CD4-positive, alpha-beta T cell (primary cell): ENCODE measurements at places on chromosomes 7 and 10.

- H3K27me3 ChIP-seq = no peaks in the 10 kb centered on the region
- DNase-seq = no peak
Observed at GRCh38 chr10:70753026-70753663, 32.0 kb downstream of the TBATA start.

GRCh38 chr7:103712991-103713778 is 267.2 kb upstream of the SLC26A5 start:
- no peaks in the 10 kb centered on the region for H3K36me3 ChIP-seq
- no peaks in the 10 kb centered on the region for H3K27me3 ChIP-seq
- no peak overlapping the region for H3K27ac ChIP-seq
- no peaks in the 10 kb centered on the region for H3K4me1 ChIP-seq
- DNase-seq = no peak

DNA sequence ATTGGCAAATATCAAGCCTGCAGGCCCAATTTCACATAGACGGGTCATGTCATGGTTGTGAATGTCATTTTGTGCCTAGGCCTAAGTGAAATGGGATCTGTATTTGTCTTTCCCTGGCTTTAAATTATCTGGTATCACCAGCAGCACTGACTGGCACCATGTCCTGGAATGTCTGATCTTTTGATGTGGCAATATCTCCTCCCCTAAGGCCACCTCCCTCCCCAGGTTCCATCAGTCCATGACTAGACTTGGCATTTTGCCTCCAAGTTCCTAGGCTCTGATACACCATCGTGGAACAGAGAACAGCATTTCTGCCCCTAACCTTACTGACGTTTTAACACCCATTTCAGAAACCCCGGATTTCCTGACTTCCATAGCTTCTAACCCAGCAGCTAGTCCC is 513.9 kb downstream of the GALNT17 start:
- no peaks in the 10 kb centered on the region for H3K27me3 ChIP-seq
- H3K36me3 ChIP-seq = no peaks in the 10 kb centered on the region
- no peak overlapping the region for H3K4me3 ChIP-seq
- DNase-seq = no peak

DNA sequence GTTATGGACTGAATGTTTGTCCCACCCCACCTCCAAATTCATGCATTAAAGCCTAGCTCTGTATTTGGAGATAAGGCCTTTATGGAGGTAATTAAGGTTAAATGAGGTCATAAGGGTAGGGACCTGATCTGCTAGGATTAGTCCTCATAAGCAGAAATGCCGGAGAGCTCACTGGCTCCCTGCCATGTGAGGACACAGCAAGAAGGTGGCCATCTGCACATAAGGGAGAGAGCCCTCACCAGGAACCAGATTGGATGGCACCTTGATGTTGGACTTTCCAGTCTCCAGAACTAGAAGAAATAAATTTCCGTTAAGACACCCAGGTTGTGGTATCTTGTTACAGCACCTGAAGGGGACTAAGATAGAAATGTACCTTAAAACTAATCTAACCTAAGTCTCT is 816.1 kb upstream of the C7orf33 start:
- H3K4me1 ChIP-seq = no peaks in the 10 kb centered on the region
- H3K27me3 ChIP-seq = no peaks in the 10 kb centered on the region
- no peak for DNase-seq
- H3K27ac ChIP-seq = no peak overlapping the region

DNA sequence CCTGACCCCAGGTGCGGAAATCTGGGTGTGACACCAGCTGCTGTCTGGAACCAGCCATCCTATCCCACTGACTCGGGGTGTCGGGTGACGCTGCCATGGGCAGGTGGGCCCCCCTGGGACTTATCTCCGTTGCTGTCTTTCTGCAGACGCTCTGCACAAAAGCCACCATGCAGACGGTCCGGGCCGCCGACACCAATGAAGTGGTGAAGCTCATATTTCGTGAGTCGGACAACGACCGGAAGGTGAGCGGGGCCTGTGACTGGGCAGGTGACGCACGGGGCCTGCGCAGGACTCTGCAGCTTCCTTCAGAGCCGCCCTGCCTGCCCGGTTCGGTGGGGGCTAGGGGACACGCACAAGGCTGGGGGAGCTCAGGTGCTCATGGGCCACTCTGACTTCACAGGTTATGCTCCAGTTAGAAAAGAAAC is 36.6 kb downstream of the NKX6-2 start:
- H3K27me3 ChIP-seq = no peaks in the 10 kb centered on the region
- H3K4me3 ChIP-seq = no peak overlapping the region
- no peaks in the 10 kb centered on the region for H3K4me1 ChIP-seq
- DNase-seq = no peak
- H3K27ac ChIP-seq = no peak overlapping the region

GRCh38 chr7:150966002-150966401 is 12.1 kb downstream of the KCNH2 start:
- no peaks in the 10 kb centered on the region for H3K36me3 ChIP-seq
- no peak overlapping the region for H3K27ac ChIP-seq
- no peaks in the 10 kb centered on the region for H3K27me3 ChIP-seq
- no peak for DNase-seq
- no peak overlapping the region for H3K4me3 ChIP-seq
- peaks cover 21% of the 10 kb centered on the region for H3K4me1 ChIP-seq

- H3K36me3 ChIP-seq = no peaks in the 10 kb centered on the region
- peaks cover 15% of the 10 kb centered on the region for H3K27me3 ChIP-seq
- no peaks in the 10 kb centered on the region for H3K4me1 ChIP-seq
- H3K4me3 ChIP-seq = no peak overlapping the region
- no peak overlapping the region for H3K27ac ChIP-seq
Observed at GRCh38 chr10:50281210-50281966, 30.1 kb upstream of the ASAH2 start.

- no peak overlapping the region for H3K4me3 ChIP-seq
- H3K27me3 ChIP-seq = peaks cover 89% of the 10 kb centered on the region
- H3K27ac ChIP-seq = no peak overlapping the region
Observed at GRCh38 chr10:100659361-100660098, 85.9 kb upstream of the PAX2 start.

DNA sequence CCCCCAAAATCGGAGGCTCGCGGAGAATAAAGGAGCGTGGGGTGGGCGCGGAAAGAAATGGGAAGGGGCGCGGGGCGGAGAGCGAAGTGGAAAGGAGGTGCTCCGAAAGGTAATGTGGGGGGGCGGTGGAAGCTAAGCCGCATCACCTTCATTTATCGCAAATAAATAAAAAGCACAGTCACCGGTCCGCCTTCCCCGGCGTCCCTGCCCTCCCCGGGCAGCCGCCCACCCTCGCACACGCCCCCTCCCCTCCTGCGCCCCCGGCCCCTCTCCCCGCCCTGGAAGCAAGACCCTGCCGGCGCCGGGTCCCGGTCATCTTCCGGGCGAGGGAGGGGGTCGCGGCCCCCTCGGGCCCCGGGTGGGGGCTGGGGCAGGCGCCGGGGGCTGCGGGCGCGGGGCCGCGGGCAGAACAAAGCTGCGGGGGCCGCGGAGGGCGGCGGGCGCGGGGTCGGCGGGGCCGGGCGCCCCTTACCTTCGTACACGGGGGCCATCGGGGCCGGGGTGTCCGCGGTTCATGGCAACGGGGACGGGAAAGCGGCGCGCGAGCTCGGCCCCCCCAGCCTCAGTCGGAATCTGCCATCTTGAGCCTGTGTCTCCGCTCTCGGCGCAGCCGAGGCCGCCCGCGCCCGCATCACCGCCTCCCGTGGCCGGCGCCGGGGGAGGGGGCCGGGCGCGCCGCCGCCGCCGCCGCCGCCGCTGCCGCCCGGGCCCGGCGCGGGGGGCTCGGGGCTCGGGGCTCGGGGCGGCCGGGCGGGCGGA is 486 bp downstream of the HIPK2 start:
- H3K4me1 ChIP-seq = peaks cover 33% of the 10 kb centered on the region
- no peaks in the 10 kb centered on the region for H3K36me3 ChIP-seq
- H3K4me3 ChIP-seq = peak overlapping the region; percentile 87
- peak overlapping the region; percentile 71 for H3K27ac ChIP-seq
- peak; percentile 17 for DNase-seq
- no peaks in the 10 kb centered on the region for H3K27me3 ChIP-seq

DNA sequence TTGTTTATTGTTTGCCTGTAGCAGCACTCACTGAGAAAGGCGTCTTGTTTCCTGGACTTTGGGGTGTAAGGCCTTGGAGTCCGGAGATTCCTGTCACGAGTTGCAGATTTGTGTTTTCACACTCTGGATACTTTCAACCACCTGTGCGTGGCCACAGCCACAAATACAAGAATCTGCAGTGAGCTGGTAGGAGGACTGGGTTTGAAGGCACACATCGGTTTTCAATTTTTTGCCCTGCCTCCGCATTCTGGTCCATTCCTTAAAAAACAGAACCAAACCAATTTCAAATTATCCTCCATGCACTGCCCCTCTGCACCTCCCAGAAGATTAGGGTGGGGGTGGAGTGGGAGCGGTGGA is 619 bp downstream of the EXOC4 start:
- DNase-seq = peak; percentile 39
- H3K4me3 ChIP-seq = peak overlapping the region; percentile 85
- peak overlapping the region; percentile 36 for H3K27ac ChIP-seq
- peaks cover 10% of the 10 kb centered on the region for H3K4me1 ChIP-seq

DNA sequence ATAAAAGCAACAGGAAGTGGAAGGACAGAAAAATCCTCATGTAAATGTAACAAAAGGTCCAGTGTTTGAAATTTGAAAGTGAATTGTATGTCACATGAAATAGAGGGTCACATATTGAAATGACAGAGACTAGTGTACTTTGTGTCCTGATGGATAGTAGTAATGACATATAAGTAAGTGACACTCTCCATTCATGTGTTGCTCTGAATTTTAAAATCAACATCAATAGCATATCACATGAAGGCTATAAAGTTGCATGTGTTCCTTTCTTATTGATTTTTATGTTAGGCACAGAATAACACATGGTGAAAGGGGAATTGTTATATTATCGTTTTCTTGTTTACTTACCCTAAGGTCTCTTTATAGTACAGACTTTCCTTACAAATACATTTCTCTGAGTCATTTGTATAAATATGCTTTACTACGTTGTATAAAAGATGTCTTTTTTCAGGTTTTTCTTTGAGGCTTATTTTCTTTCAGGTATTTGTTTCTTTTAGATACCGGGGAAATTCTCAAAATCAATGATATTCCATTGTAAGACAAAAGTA is 104.6 kb upstream of the CACNA2D1 start:
- H3K36me3 ChIP-seq = no peaks in the 10 kb centered on the region
- no peak overlapping the region for H3K4me3 ChIP-seq
- DNase-seq = no peak
- H3K27ac ChIP-seq = no peak overlapping the region
- H3K4me1 ChIP-seq = no peaks in the 10 kb centered on the region

DNA sequence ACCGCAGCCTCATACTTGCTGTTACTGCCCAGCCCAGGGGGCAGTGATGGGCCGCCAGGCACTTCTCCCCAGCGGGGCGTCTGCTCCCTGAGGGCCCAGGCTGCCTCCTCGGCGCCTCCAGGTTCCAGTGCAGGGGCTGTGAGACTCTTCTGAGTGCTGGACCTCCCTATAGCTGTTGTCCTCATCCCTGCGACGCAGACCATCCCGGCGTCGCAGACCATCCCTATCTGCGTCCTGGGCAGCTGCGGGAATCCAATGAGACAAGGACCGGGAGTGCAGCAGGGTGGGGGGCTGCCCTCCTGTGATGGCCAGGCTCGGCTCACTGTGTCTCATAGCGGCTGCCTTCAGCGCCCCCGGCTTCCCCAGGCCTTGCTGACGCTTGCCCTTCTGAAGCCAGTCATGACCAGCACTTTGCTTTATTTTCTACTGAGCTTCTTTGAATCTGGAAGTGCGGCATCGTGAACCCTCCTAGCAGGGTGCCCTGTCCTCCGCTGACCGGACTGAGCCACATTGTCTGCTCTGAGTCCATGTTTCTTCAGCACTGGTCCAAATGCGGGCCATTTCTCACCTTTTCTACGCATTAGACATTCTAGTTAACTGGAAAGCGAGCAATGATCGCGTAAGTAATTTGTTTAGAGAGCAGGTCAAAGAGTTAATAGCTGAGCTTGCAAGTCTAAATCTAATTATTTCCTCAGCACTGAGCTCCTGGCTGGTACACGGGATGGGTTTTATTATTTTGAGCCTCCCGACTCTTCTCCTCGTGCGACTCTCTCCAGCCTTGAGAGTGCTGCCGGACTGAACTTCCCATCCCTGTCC is 339.5 kb downstream of the WDR37 start:
- no peaks in the 10 kb centered on the region for H3K36me3 ChIP-seq
- DNase-seq = no peak
- no peak overlapping the region for H3K27ac ChIP-seq
- no peaks in the 10 kb centered on the region for H3K27me3 ChIP-seq

DNA sequence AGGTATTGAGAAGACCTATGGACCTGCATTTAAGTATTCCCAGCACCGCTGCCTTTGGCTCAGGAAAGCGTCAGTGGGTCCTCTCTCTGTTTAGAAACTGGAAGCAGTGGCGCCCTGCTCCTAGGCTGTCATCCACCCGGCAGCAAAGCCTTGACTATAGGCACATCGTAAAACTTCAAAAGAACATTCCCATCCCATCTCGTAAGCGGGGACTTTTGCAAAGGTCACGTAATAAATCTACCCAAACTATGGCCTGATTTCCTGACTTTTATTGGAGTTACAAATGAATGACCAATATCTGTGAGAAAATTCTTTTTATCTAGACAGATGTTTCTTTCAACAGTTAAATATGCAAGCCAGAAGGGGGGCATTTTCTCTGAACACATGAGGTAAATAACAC is 115.8 kb upstream of the TCERG1L start:
- DNase-seq = no peak
- no peak overlapping the region for H3K4me3 ChIP-seq
- no peaks in the 10 kb centered on the region for H3K4me1 ChIP-seq

DNA sequence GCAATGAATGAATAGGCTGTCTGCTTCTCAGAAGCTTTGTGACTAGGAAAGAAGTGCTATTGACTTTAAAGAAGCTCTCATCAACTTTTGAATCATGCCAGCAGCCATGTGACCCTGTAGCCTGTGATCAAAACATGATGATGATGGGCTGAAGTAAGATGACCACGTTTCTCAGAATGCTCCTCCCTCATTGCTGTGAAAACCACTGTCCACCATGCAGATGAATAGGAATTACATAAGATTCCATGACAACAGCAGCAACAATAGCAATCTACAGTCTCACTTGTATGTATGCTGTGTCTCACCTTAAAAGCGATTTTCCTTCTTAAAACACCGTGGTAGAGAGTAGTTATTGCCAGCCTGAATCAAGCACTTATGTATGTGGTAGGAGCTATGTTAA is 228.4 kb downstream of the TRIL start:
- no peak overlapping the region for H3K27ac ChIP-seq
- H3K4me3 ChIP-seq = no peak overlapping the region
- no peak for DNase-seq

GRCh38 chr7:25854608-25855497 is 297.1 kb upstream of the NFE2L3 start:
- peaks cover 51% of the 10 kb centered on the region for H3K4me1 ChIP-seq
- peaks cover 87% of the 10 kb centered on the region for H3K27me3 ChIP-seq
- H3K27ac ChIP-seq = no peak overlapping the region
- H3K4me3 ChIP-seq = no peak overlapping the region
- no peak for DNase-seq

GRCh38 chr10:116216676-116217075 is 56.3 kb downstream of the GFRA1 start:
- H3K4me1 ChIP-seq = no peaks in the 10 kb centered on the region
- DNase-seq = no peak
- no peak overlapping the region for H3K4me3 ChIP-seq
- no peaks in the 10 kb centered on the region for H3K27me3 ChIP-seq
- no peak overlapping the region for H3K27ac ChIP-seq
- H3K36me3 ChIP-seq = no peaks in the 10 kb centered on the region

GRCh38 chr10:132122939-132123445 is 57.2 kb downstream of the JAKMIP3 start:
- H3K36me3 ChIP-seq = no peaks in the 10 kb centered on the region
- H3K4me1 ChIP-seq = no peaks in the 10 kb centered on the region
- DNase-seq = no peak
- no peak overlapping the region for H3K4me3 ChIP-seq
- H3K27ac ChIP-seq = no peak overlapping the region
- peaks cover 3% of the 10 kb centered on the region for H3K27me3 ChIP-seq
